ENCODE measurements at places on chromosomes 5 and 9. TPM values are rescaled to one million over a fixed set of nuclear protein-coding genes. Genes with fewer than 3 reads are reported as not detected.

The SPATA31E1 gene
- not detected for total RNA-seq

DNA sequence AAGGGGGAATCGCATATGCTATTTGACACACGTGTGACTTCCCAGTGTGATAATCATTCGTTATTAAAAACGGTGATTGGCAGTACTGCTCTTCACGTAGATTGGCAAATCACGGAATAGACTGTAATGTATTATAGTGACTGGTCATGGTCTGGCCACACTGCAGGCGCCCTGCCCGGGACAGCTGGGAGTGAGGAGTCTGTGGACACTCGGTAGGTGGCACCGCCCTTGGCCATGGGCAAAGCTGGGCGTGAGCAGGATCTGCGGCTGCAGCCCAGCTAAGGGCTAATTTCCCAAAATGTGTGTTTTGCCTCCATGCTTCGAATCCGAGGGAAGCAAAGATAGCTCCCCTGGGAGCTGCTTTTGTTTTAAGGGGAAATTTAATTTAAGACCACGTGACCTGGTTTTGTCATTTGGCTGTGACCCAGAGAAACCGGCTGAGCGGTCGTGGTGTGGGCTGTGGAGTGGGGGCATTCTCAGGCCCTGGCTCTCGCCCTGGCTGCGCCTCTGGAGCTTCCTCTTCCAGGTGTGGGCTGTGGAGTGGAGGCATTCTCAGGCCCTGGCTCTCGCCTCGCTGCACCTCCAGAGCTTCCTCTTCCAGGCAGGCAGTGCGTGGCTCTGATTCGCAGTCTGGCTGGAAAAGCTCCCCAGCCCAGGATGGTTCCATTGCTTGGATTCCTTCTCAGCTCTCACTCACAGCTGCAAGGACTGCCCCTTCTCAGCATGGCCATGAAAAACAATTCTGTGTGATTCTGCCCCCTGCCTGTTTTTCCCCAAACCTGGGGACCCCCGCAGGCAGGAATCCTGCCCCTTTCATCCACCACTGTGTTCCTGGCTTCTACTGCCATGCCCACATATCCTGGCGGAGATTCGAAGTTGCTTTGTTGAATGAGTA lies 131.1 kb downstream of the OLFM1 start:
- H3K27me3 ChIP-seq = no peaks in the 10 kb centered on the region
- H3K4me3 ChIP-seq = no peak overlapping the region
- H3K27ac ChIP-seq = no peak overlapping the region
- no peaks in the 10 kb centered on the region for H3K36me3 ChIP-seq
- DNase-seq = no peak

DNA sequence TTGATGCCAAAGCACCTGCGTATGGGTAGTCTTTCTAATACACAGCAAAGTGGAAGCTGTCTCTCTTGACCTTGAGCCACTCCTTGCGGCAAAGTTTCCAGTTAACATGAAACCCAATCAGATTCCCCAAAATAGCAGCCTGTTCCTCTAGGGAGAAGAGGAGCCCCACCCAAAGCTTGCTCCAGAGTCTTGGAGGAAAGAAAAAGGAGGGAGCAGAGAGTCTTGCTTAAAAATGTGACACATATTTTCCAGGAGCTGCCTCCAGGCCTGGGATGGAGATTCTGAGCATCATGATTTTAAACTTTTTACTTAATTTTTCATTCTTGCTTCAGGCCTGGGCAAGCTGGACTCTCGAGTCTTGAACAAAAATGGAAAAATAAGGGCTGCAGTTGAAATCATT lies 223.5 kb upstream of the TNC start:
- DNase-seq = no peak
- peaks cover 13% of the 10 kb centered on the region for H3K27me3 ChIP-seq
- H3K4me3 ChIP-seq = no peak overlapping the region
- H3K36me3 ChIP-seq = no peaks in the 10 kb centered on the region
- H3K4me1 ChIP-seq = no peaks in the 10 kb centered on the region
- H3K27ac ChIP-seq = no peak overlapping the region

The UBTD2 gene
- total RNA-seq = 25.6 TPM

GRCh38 chr5:80389580-80389979 lies 18.3 kb upstream of the ZFYVE16 start:
- no peak overlapping the region for H3K27ac ChIP-seq
- no peaks in the 10 kb centered on the region for H3K36me3 ChIP-seq
- no peaks in the 10 kb centered on the region for H3K4me1 ChIP-seq
- no peak for DNase-seq
- H3K27me3 ChIP-seq = peaks cover 4% of the 10 kb centered on the region
- no peak overlapping the region for H3K4me3 ChIP-seq

The PLCXD3 gene
- total RNA-seq = under 0.01 TPM
